ENCODE measurements at places on chromosomes 16 and 17. TPM values are rescaled to one million over a fixed set of nuclear protein-coding genes. Genes with fewer than 3 reads are reported as not detected.

Gene SHISA6
- not detected for total RNA-seq

Gene CDH3
- total RNA-seq = not detected

Gene CDRT15
- not detected for total RNA-seq

Gene TP53TG3F
- total RNA-seq = not detected

Gene PLA2G10
- not detected for total RNA-seq

Gene C17orf113
- total RNA-seq = 0.07 TPM

Gene NXPH3
- 0.53 TPM for total RNA-seq

Gene LGALS9C
- not detected for total RNA-seq

Gene RAB26
- total RNA-seq = 0.66 TPM

Gene ADAT1
- 82.1 TPM for total RNA-seq

Gene HSPB9
- not detected for total RNA-seq

Gene MIEF2
- total RNA-seq = 7.8 TPM

Gene HS3ST2
- total RNA-seq = not detected

Gene ENPP7
- total RNA-seq = not detected

Gene CLEC3A
- not detected for total RNA-seq

Gene ABCC3
- total RNA-seq = 3.9 TPM

Gene ST3GAL2
- 41.5 TPM for total RNA-seq

Gene TVP23A
- total RNA-seq = not detected

Gene ALDH3A2
- 112 TPM for total RNA-seq

Gene PIP4K2B
- total RNA-seq = 42.4 TPM

Gene ITPRIPL2
- total RNA-seq = 41.9 TPM

Gene FBXO39
- total RNA-seq = 2.9 TPM

Gene PSMD11
- 187 TPM for total RNA-seq

Gene SULT1A3
- total RNA-seq = 4.4 TPM

Gene CLEC10A
- not detected for total RNA-seq

Gene G6PC3
- 23.4 TPM for total RNA-seq

Gene CD300LG
- not detected for total RNA-seq

Gene SPNS3
- total RNA-seq = 0.22 TPM

Gene CLEC18B
- 0.40 TPM for total RNA-seq

Gene MGAT5B
- total RNA-seq = 1.4 TPM
